ENCODE measurements at places on chromosomes 1 and 21.

DNA sequence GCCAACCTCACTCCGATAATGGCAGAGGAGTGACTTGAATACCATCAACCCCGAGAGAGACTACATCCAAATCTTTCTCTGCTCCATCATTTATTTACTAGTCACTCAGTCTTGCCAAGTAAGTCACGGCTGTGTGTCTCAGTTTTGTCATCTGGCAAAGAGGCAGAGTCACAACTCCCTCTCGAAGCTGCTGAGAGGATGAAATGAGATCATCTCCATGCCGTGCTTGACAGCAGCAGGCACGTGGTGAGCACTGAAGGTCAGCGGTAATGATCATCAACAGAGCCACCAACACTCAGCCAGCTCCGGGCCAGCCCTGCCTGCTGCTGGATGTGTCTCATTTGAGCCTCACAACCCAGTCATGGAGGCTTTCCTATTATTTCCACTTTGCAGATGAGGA is 19.9 kb downstream of the ALDH4A1 start:
- no peak for DNase-seq

- no peak for DNase-seq
Measured at GRCh38 chr21:33767236-33767635, 124.9 kb downstream of the ITSN1 start.

DNA sequence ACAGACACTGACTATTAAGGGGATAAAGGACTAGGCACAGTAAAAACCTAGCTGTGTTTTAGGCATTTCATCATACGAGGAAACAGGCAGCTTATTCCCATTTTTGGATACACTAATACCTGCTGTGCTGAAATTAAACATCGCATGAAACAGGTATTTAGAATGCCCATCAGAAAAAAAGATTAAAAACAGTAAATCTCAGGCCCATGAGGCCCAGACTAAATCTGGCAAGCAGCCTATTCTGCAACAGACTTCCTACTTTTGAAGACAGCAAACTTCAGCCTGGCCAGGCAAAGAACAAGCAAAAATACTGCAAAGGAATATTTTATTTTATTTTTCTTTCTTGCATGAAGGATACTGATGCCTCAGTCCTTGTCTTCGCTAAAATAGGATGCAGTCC is 240.2 kb downstream of the LMO4 start:
- no peak for DNase-seq

GRCh38 chr1:205711105-205712048 is 31.1 kb upstream of the SLC45A3 start:
- peak; percentile 57 for DNase-seq

Data from stimulated activated CD4-positive, alpha-beta T cell treated with anti-CD3 and anti-CD28 coated beads, Interleukin-4, amount 100 ng/mL, for 48 hours (primary cell).